Ascending aorta (tissue), 2 donors: ENCODE measurements at places on chromosomes 11 and 22. TPM values are rescaled to one million over a fixed set of nuclear protein-coding genes. Genes with fewer than 3 reads are reported as not detected.

Gene UBQLNL
- not detected for total RNA-seq

Gene IL17REL
- total RNA-seq, result not detected

Gene TREH
- total RNA-seq, result not detected

Gene ISX
- not detected for total RNA-seq

Gene TMEM45B
- not detected for total RNA-seq

Gene PKDREJ
- total RNA-seq, result not detected

Gene MMP7
- total RNA-seq, result not detected

Gene GAS2L1
- 99.3 TPM for total RNA-seq

Gene VPS51
- 226 TPM for total RNA-seq

Gene OR10A5
- total RNA-seq, result not detected

Gene SLN
- total RNA-seq, result not detected

DNA sequence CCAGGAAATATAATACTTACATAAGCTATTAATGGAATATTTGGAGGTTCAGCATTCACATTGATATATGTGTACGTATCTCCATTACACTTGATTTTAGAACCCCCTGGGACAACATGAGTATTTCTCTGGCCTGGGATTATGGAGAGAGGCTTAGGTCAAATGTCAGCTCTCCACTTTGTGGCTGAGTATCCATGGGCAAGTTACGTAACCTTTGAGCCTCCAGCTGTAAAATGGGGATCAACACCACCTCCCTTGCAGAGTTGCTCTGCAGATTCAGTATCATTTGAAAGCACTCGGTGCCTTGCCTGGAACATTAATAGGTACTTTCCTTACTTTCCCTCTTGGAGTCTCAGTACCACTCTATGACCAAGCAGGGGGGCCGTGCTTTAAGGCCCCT lies 33.2 kb downstream of the C22orf31 start:
- no peak for DNase-seq
- no peak overlapping the region for H3K4me3 ChIP-seq
- no peak overlapping the region for H3K27ac ChIP-seq
- H3K27me3 ChIP-seq, result no peaks in the 10 kb centered on the region
- peaks cover 16% of the 10 kb centered on the region for H3K4me1 ChIP-seq

- H3K36me3 ChIP-seq, result peaks cover 8% of the 10 kb centered on the region
- H3K27me3 ChIP-seq, result no peaks in the 10 kb centered on the region
- DNase-seq, result no peak
- H3K4me3 ChIP-seq, result no peak overlapping the region
- H3K27ac ChIP-seq, result peak overlapping the region; percentile 5
Measured at GRCh38 chr22:32811788-32812545, 10.5 kb downstream of the TIMP3 start.

GRCh38 chr11:63599211-63600122 lies 14.8 kb downstream of the PLAAT3 start:
- H3K36me3 ChIP-seq, result peaks cover 20% of the 10 kb centered on the region
- H3K4me1 ChIP-seq, result peaks cover 19% of the 10 kb centered on the region
- no peaks in the 10 kb centered on the region for H3K27me3 ChIP-seq

DNA sequence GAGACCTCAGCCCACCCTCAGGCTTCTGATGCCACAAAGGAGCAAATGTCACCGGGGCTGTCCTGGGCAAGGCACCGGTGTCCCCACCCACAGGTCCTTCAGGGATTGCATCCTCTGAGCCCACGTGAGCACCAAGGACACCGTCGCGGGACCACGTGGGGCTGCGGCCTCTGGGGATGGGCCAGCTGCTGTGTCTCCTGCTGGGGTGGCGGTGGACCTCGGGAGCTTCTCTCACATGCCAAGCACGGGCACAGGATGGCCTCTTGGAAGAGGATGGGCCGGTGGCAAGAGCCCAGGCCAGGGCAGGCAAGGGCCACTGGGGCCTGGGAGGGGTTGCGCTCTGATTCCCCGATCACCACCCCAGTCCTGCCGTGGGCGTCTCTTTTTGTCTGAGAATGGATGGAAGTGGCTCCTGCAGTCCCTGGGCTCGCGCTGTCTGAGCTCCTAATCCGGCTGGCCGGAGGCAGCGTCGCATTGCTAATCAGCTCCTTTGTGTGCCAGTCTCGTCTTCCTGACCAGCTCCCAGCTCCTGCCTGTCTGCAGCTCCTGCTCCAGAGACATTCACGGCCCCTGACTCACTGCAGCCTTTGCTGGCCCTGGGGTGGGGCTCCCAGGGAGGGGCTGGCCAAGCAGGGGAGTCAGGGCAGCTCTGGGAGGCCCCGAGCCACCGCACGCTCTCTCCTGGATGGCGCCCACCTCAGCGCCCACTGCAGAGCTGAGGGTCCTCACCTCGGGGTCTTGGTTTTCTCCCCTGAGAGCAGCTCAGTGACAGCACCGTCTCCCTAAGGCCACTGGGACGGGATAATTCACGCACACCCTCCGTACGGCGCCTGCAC lies 146.7 kb downstream of the CTTN start:
- no peak for DNase-seq
- H3K27me3 ChIP-seq, result no peaks in the 10 kb centered on the region
- H3K27ac ChIP-seq, result no peak overlapping the region
- no peaks in the 10 kb centered on the region for H3K4me1 ChIP-seq

DNA sequence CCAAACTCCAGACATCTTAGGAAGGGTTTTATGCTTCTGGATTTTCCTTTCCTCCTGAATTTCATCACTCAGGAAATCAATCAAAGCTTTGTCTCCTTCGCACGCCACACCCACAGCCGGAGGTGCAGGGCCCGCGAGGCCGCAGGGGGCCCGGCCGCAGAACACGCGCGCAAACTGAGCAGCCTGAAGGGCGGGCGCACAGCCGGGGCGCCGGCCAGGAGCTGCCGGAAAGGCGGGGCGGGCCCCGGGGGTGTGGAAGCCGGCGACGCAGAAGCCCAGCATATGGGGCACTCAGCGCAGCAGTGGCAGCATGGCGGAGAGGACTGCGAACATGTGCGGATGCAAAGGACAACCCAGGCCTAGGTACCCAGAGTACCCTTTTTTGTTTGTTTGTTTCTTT lies 33.1 kb upstream of the SPTBN2 start:
- no peaks in the 10 kb centered on the region for H3K36me3 ChIP-seq
- no peak overlapping the region for H3K4me3 ChIP-seq
- no peak overlapping the region for H3K27ac ChIP-seq
- no peaks in the 10 kb centered on the region for H3K4me1 ChIP-seq

DNA sequence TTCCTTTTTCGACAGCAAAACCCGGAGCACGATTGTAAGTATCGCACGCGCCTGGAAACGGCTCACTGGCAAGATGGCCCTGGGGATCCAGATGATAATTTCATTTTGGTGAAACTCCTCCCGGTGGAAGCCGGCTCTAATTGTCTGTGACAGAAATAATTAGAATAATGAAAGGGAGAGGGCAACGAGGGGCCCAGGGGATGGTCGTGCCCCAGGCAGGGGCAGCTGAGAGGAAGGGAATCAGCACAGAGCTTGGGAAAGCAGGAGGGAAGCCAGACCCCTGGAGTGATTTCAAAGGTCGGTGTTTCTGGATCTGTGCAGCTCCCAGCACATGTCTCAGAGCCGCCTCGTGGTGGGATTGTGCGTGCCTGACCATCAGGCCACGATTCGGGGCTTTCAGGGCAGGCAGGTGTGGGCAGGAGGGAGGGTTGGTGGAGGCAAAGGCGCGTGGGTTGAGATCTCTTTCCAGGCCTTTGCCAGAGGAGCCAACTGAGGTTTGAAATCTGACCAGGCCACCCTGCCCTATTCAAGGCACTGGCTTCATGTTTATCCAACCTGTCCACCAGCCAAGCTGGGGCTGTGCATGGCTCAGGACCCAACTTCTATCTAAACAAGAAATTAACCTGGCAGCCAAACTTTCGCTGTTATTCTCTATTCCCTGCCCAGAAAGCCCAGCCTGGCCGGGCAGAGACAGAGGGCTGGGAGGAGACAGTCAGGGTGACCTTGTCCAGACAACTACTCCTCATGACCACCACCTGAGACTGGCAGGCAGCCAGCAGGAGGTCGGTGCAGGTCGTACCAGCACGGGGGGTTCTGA lies 27.8 kb downstream of the ANO1 start:
- H3K4me1 ChIP-seq, result peaks cover 20% of the 10 kb centered on the region
- no peak overlapping the region for H3K4me3 ChIP-seq
- H3K36me3 ChIP-seq, result peaks cover 12% of the 10 kb centered on the region
- H3K27ac ChIP-seq, result peak overlapping the region; percentile 87

DNA sequence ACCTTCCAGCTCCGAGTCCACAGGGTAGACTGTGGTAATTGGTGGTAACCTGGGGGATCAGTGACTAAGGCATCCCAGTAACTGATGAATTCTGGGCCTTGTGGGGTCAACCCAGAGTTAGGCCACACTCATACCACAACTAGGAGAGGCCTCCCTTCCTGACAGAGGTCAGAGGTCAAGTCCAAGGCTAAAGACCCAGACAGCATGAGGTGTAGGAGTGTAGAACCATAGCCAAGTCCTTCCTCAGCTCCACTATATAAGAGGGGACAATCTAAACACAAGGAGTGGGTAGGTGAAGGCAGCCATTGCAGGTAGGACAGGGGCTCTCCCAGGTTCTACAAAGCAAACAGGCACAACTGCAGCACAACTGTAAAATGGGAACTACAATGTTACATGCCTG lies 4.6 kb downstream of the AP1B1 start:
- H3K4me1 ChIP-seq, result no peaks in the 10 kb centered on the region
- H3K27ac ChIP-seq, result no peak overlapping the region
- DNase-seq, result peak; percentile 55
- H3K36me3 ChIP-seq, result no peaks in the 10 kb centered on the region
- H3K4me3 ChIP-seq, result no peak overlapping the region

- no peaks in the 10 kb centered on the region for H3K4me1 ChIP-seq
- H3K36me3 ChIP-seq, result peaks cover 4% of the 10 kb centered on the region
- no peaks in the 10 kb centered on the region for H3K27me3 ChIP-seq
- DNase-seq, result no peak
- H3K27ac ChIP-seq, result no peak overlapping the region
Measured at GRCh38 chr22:20486229-20486628, 9.4 kb downstream of the KLHL22 start.

- DNase-seq, result peak; percentile 43
- no peaks in the 10 kb centered on the region for H3K36me3 ChIP-seq
- H3K27ac ChIP-seq, result no peak overlapping the region
- H3K4me1 ChIP-seq, result no peaks in the 10 kb centered on the region
- no peak overlapping the region for H3K4me3 ChIP-seq
- no peaks in the 10 kb centered on the region for H3K27me3 ChIP-seq
Measured at GRCh38 chr11:8292351-8292750, 28.7 kb upstream of the LMO1 start.

DNA sequence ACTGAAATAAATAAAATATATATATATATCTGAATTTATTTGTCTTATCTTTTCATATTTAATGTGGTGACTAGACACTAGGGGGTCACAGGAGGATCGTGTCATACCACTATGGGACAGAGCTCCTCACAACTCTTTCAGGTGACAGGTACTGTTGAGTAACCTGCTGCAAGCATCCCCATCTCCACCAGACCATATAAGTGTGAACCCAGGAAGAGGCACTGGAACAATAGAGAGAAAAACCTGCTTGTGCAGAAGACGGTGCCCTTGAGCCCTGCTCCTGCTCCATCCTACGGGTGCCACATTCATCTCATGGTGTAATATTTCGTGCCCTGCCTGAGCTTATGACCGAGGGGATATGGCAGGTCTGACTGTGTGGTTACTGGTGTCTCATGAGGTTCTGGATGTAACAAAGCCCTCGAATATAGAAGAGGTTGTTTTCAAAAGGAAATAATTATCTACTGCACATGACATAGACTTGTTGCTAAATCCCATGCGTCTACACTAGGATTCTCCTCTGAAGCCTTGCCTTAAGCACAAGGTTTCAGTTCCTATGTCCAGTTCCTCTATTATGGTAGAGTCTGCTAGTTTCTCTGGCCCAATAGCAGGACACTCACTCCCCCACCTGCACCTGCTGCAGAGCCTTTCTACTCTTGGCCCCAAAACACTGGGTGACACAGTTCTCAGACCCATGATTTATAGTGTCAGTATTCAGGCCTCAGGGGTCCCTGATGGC lies 70.4 kb downstream of the GGTLC2 start:
- no peaks in the 10 kb centered on the region for H3K4me1 ChIP-seq
- no peak overlapping the region for H3K27ac ChIP-seq
- no peak for DNase-seq
- H3K4me3 ChIP-seq, result no peak overlapping the region
- no peaks in the 10 kb centered on the region for H3K36me3 ChIP-seq

GRCh38 chr22:44975427-44976262 lies 34.2 kb downstream of the PHF21B start:
- no peak for DNase-seq
- no peaks in the 10 kb centered on the region for H3K27me3 ChIP-seq
- no peaks in the 10 kb centered on the region for H3K36me3 ChIP-seq
- no peaks in the 10 kb centered on the region for H3K4me1 ChIP-seq
- H3K27ac ChIP-seq, result no peak overlapping the region

GRCh38 chr11:46034041-46034440 lies 87.2 kb downstream of the PHF21A start:
- H3K27me3 ChIP-seq, result no peaks in the 10 kb centered on the region
- H3K36me3 ChIP-seq, result no peaks in the 10 kb centered on the region
- peaks cover 2% of the 10 kb centered on the region for H3K4me1 ChIP-seq
- no peak overlapping the region for H3K4me3 ChIP-seq
- no peak for DNase-seq
